ENCODE measurements at places on chromosomes 6 and 20.
A peak's percentile ranks its signal among the peaks of the same experiment; 100 is the strongest.

DNA sequence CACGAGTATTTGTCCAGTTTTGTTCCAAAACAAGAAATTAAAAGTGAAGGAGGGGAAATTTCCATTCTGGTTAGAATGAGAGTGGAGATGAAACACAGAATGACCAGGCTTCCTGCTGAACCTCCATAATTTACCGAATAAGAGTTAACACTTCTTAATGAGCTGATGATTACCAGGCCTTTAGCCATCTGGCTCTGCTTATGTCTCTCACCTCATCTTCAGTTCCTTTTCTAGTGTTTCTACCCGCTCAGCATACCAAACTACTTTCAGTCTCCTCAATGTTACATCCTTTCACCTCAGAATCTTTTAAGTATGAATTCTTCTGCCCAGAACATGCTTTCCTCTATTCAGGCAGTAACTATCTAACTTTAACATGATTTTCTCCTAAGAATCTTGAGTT lies 209.0 kb upstream of the RSPO3 start:
- DNase-seq: no peak

DNA sequence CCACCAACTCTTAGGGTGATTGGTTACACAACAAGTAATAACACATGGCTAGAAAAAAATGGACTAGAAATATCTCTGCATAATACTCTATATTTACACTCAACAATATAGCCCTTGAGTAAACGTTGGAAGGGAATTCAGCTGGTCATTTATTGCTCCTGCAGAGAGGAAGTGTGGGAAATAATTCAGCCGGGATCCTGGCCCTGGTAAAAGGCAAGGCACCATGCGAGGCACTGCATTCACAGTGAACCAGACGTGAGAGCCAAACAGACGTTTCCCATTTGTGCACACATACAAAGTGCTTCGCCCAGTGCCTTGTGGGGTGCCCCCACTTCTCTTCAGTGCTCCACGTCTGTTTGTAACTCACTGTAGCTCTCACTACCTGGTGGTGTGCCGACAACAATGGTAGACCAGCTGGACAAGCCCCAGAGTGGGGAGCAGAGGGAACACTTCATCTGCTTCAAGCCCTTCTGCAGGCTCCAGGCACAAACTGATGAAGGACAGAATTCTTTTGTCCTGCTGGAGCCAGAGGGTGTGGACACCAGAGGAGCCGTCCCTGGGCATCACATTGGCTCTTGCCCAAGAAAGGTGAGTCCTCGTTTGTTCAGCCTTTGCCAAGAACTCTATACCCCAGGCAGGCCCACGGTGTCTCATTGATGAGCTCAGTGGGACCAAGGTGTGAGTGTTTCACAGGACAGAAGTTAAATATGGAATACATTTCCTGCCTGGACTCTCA lies 18.8 kb downstream of the SYNDIG1 start:
- no peak for DNase-seq

- DNase-seq: no peak
These were observed 115.6 kb downstream of the MTHFD1L start for GRCh38 chr6:150981095-150981494.

DNA sequence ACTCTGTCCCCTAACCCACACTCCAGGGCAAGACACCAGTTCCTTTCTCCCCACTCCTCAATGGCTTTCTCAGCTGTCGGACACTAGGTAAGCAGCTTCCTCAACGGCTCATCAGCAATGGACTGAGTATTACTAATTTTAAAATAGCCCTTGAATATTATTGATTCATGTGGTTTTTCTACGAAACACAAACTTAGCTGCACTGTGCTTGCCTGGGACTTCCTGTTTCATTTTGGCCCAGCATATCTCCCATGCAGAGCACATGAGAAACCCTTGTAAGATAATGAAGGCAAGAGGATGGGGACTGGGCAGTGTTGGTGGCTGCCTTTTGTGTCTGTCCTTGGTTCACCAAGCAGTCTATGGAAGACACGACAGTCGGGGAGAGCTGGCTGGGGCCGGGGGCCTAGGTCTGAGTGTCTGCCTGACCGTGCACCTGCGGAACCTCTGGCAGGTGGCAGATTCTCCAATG lies 48.9 kb downstream of the RNASET2 start:
- no peak for DNase-seq

DNA sequence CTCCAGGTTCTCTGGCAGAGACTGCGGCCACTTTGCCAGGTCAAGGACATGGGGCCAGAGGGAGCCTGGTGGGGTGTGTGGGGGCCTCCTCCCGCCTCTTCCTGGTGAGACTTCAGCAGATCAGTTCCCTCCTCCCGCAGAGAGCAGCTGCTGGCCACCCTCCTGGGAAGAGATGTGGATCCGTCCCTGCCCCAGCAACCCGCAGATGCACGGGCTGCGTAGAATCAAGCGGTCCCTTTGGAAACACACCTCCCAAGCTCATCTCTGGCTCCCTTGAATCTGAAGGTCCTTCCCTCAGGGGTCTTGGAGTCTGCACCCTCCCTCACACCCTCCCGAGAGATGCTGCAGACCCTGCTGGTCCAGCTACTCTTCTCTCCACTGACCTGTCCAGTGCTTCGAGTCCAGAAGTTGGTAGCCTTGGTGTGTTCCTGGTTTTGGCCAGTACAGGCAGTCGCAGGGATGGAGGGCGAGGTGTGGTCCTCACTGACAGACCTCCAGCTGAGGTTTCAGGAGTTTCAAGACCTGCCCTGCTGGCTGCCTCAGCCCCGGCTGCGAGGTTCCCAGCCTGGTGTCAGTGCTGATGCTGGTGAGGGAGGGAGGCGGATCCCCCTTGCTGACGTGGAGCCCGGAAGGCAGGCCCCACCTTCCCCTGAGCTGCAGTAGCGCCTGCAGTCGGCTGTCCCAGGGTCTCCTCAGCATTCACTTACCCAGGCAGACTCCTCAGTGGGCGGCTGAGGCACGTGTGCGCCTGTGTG lies at the start of gene NPBWR2:
Gene NPBWR2 (minus strand): TSS at position 585 of the 755 bp plus-strand sequence. CDS start 734 bp downstream, outside the sequence.
- DNase-seq: no peak

GRCh38 chr6:168097221-168097620 lies 18.2 kb upstream of the FRMD1 start:
- DNase-seq: no peak

DNA sequence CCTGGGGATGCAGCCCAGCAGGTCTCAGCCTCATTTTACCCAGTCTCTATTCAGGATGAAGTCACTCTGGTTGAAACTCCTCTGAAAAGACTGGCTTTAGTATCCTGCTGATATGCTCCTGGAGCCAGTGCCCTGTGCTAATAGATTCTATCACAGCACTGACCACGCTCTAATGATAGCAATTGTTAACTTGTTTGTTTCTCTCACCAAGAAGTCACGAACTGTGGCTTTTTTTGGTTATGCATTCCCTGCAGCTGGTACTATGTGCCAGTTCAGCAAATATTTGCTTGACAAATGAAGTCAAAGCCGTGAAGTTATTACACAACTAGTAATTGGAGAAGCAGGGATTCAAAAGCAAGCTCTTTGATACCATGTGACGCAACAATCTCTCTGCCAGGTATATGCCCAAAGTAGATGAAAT lies 754.6 kb downstream of the KIF16B start:
- no peak for DNase-seq

DNA sequence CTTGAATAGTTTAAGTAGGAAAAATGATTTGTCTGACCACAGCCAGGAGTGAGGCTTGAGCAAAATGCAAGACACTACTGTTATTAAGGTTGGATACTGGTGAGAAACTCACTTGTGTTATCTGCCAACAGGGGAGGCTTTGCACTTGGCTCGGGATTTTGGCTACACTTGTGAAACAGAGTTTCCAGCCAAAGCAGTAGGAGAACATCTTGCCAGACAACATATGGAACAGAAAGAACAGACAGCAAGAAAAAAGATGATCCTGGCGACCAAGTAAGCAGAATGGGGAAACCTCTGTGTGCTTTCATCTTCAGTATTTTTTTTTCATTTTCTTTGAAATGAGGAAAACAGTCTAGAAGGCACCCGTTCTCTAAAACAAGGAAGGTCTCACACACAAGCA lies 31.6 kb downstream of the TFAP2D start:
- DNase-seq: no peak

GRCh38 chr6:90385759-90386313 lies 89.2 kb upstream of the BACH2 start:
- DNase-seq: no peak

DNA sequence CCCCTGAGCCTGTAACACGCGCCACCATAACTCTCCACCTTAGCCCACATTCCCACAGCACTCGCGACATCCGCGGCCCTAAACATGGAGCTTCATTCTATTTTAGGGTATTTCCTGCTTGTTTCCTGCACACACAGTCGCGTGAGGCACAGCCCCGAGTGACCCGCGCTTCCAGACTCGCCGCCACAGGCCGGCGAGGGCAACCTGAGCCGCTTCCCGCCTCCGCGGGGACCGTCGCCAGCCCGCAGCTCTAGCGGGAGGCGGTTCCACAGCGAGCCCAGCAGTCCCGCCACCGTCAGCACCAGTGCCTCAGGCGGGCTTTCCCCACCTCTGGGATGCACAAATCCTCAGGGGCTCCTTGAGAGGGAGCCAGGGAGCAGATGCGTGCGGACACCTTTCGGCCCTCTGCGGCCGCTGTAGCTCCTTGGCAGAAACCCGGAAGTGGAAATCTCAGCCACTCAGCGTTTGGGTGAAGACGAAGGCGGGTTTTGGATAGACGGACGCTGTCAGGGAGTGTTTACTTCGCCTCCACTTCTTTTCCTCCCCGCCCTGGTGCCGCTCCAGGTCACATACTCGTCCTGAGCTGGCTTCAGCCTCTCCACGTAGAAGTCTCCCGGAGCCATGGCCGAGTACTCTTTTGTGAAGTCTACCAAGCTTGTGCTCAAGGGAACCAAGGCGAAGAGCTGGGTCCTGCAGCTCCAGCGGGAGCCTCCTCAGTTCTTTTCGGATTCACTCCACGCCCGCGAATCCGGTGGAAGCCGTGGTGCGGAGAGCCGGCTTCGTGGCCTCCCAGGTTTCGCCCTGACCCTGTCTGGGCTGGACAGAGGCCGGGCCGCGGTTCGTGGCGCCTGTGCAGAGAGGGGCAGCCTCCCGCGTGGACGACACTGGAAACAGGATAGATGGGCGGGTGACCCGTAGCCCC lies 2177.4 kb upstream of the DEFB115 start:
- DNase-seq: peak; percentile 54

DNA sequence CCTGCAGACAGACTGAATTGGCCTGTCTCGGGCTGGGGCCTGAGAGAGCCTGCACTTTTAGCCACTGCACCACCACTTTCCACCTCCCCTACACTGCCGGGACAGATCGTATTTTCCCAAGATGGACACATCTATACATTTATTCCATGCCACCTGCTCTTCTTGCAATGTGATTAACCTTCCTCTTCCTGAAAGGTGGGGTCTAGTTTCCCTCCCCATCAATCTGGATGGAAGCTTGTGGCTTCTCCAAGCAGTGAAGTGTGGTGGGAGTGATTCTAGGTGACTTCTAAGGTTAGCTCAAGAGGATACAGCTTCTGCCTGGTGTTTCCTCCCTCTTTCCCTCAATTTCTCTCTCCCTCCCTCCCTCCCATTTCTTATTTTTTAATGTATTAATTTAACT lies 150.3 kb upstream of the PROKR2 start:
- no peak for DNase-seq

- DNase-seq: peak; percentile 79
These were observed 12.2 kb upstream of the AKIRIN2 start for GRCh38 chr6:87714093-87714842.

- DNase-seq: no peak
These were observed 244.4 kb downstream of the LRFN2 start for GRCh38 chr6:40342723-40343122.

DNA sequence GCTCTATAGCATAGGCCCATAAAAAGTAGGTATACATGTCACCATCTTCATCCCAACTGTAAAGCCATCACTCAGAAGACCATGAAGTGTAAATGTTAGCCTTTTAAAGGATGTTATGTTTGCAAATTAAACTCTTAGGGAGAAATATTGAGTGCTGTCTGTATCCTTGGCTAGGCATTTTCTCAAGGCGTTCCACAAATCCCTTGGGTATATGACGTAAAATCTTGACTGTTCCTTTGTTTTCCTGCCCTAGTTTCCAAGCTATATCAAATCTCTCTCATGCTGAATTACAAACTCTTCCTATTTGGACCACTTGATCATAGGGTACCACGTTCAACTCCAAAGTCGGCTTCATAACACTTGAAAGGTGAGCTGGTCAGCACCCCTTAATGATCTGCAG lies 486.2 kb downstream of the HDGFL1 start:
- peak; percentile 9 for DNase-seq

DNA sequence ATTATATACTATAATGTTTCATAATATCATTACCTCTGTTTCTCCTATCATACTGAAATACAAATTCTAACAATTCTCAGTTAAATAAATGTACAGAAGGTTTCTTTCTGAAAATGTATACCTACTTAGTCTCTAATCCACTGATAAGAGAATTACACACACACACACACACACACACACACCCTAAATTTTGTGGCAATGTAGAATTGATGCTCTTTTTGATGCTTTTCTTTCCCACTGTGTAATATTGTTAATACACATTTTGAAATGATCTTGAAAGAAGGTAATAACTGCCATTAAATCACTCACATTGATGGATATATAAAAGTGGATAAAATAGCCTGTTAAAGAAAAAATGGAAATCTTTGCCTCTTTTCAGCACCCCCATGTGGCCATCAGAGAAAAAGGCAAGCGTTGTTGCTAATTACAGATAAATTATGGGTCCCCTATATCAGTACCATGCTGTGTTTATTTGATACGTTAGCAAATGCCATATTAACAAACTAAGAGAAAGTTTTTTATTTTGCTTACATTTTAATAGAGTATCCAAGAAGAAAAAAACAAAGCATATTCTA lies 76.6 kb upstream of the VGLL2 start:
- no peak for DNase-seq

DNA sequence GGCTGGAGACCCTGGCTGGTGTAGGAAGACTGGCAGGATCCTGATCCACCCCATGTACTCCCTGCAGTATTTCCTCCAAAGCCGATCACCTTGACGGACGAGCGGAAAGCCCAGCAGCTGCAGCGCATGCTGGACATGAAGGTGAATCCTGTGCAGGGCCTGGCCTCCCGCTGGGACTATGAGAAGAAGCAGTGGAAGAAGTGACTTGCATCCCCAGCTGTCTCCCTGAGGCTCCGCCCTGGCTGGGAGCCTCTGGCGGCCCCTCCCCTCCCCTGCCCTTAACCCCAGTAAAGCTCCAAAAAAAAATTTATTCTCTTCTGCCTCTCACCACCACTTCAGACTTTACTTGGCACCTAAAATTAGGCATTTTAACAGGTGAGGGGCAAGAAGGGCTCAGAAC lies 7.0 kb downstream of the COX4I2 start:
- no peak for DNase-seq

GRCh38 chr6:99879431-99879830 lies 114.6 kb downstream of the MCHR2 start:
- no peak for DNase-seq

GRCh38 chr6:112279031-112279935 lies 24.9 kb upstream of the LAMA4 start:
- peak; percentile 40 for DNase-seq

GRCh38 chr20:35562541-35563110 lies 20.7 kb downstream of the ERGIC3 start:
- DNase-seq: no peak

- DNase-seq: no peak
These were observed 27.1 kb upstream of the BEND6 start for GRCh38 chr6:56927538-56928453.

GRCh38 chr6:54093326-54093948 lies 17.8 kb upstream of the MLIP start:
- no peak for DNase-seq

Data from fibroblast of pulmonary artery (primary cell).